SK-N-SH (cell line): ENCODE measurements at places on chromosomes 16 and 17.
A peak's percentile ranks its signal among the peaks of the same experiment; 100 is the strongest.

- H3K4me1 ChIP-seq = peaks cover 19% of the 10 kb centered on the region; the same call in 1 of the 2 replicates
- H3K27ac ChIP-seq = no peak overlapping the region
- no peaks in the 10 kb centered on the region; the same call in 1 of the 2 replicates for H3K36me3 ChIP-seq
- no peaks in the 10 kb centered on the region for H3K27me3 ChIP-seq
Observed at GRCh38 chr16:67154578-67155294, 3.9 kb upstream of the B3GNT9 start.

- H3K4me3 ChIP-seq = no peak overlapping the region
- no peaks in the 10 kb centered on the region for H3K27me3 ChIP-seq
Observed at GRCh38 chr17:32494621-32495358, 8.0 kb downstream of the CDK5R1 start.

DNA sequence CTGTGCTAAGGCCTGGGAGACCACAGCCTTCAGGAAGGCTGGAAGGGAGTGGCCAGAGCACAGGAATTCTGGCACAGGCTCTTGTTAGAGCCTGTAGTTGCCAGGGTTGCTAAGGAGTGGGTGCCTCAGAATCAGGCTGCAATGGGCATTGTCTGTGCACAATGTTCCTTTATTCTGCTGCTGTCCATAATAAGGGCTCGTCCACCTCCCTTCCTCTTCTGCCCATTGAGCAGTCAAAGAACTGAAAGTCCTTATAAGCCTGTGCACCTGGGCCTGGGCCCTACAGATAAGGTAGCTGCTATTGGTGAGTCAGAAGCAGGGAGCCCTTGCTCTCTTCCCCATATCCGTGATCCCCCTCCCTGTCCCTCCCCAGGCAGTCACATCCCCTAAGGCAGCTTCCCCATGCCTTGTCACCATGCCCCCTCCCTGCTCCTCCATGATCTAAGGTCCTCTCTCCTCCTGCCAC lies 5.4 kb upstream of the CNGB1 start:
- no peaks in the 10 kb centered on the region; the same call in 1 of the 2 replicates for H3K27me3 ChIP-seq
- no peak overlapping the region for H3K4me3 ChIP-seq
- H3K36me3 ChIP-seq = no peaks in the 10 kb centered on the region
- no peak overlapping the region for H3K27ac ChIP-seq
- no peaks in the 10 kb centered on the region for H3K4me1 ChIP-seq
- DNase-seq = no peak

DNA sequence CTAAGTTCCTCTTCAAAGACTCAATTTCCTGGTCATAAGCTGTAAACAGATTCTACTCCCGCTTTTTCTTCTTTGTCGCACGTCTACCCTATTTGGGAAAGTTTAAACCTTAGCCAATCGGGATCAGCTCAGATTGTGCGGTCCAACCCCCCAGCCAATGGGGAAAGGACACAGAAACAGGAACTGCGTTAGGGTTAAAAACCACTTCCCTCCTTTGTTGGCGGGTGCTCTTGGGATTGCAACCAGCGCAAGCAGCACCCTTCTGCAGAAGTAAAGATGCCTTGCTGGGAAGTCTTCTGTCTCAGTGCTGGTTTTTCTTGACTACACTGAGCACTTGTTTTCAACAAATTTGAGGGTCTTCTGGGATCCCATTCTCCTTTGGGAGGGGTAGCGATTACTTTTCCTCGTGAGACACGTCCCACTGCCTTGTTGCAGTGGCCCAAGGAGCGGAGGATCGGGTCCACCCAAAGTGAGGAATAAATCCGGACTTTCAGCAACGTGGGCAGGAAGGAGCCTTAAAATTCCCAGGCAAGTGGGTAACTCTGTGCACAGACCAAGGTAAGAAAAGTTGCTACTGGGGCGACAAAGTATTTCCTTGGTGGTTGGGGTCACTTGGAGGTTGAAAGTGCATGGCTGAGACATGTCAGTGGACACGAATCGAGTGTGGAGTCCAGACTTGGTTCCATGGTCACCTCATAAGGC lies 1.0 kb upstream of the YPEL3 start:
- no peaks in the 10 kb centered on the region for H3K27me3 ChIP-seq
- DNase-seq = no peak
- peaks cover 27% of the 10 kb centered on the region; the same call in 1 of the 2 replicates for H3K4me1 ChIP-seq
- H3K4me3 ChIP-seq = no peak overlapping the region
- H3K27ac ChIP-seq = peak overlapping the region; percentile 85

GRCh38 chr17:18947866-18948265 lies 4.1 kb upstream of the SLC5A10 start:
- no peak for DNase-seq
- no peaks in the 10 kb centered on the region for H3K36me3 ChIP-seq
- H3K27me3 ChIP-seq = no peaks in the 10 kb centered on the region; the same call in 1 of the 2 replicates
